ENCODE measurements at places on chromosomes 2 and 18.

- no peaks in the 10 kb centered on the region for H3K27me3 ChIP-seq
- H3K27ac ChIP-seq, result no peak overlapping the region
- no peaks in the 10 kb centered on the region for H3K4me1 ChIP-seq
- DNase-seq, result no peak
- no peak overlapping the region for H3K4me3 ChIP-seq
Observed at GRCh38 chr2:15367715-15368114, 193.4 kb downstream of the NBAS start.

DNA sequence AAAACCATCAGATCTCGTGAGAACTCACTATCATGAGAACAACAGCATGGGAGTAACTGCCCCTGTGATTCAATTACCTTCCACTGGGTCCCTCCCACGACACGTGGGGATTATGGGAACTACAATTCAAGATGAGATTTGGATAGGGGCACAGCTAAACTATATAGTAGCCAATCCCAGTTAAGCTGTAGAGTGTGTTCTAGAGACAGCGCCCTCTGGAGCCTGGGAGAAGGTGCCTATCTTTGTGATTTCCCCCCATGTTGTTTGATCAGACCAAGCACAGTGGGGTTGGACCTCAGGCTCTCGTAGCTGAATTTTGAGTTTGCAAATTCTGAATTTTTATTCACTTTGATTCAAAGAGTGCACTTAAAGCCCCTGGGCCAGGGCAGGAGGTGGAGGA lies 108.2 kb upstream of the TWIST2 start:
- DNase-seq, result no peak
- H3K27ac ChIP-seq, result no peak overlapping the region
- H3K4me3 ChIP-seq, result no peak overlapping the region

DNA sequence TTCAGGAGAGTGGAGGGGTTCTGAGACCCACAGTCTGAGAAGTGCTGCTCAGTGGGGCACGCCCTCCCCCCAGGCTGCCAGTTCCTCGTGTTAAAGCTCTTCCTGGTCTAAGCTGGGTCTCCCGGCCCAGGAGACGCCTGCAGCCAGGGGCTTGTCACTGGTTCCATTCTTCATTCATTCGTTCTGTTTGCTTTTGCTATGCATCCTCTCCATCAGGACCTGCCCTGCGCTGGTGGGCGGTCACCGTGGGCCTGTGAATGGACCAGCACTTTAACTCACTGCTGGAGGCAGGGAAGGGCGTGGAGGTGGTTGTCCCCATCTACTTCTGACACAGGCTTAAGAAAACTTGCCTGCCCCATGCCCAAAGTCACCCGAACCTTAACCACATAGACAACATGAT lies 272.8 kb upstream of the HDAC4 start:
- peaks cover under 1% of the 10 kb centered on the region for H3K27me3 ChIP-seq
- H3K4me1 ChIP-seq, result peaks cover 10% of the 10 kb centered on the region
- no peak for DNase-seq

DNA sequence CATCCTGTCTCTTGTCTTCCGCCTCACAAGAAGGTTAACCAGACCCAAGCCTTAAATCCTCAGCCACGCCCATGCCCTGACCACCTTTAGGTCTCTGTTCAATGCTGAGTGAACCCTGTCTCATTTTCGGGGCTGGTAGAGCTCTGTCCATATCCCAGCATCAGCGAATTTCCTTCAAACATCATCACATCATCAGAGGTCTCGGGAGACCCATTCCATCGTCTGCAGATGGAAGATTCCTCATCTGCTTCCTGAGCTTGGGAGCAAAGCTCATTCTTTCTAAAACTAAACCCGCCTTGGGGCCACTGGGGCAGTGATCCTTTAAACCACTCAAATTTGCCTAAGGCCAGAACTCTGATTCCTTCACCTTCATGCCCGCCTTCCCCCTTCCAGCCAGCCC lies 173.7 kb downstream of the TTC32 start:
- no peak for DNase-seq
- peaks cover 32% of the 10 kb centered on the region for H3K27me3 ChIP-seq
- no peak overlapping the region for H3K27ac ChIP-seq
- no peaks in the 10 kb centered on the region for H3K36me3 ChIP-seq
- H3K4me1 ChIP-seq, result no peaks in the 10 kb centered on the region
- no peak overlapping the region for H3K4me3 ChIP-seq

- no peak overlapping the region for H3K4me3 ChIP-seq
- H3K36me3 ChIP-seq, result peaks cover 2% of the 10 kb centered on the region
- no peak for DNase-seq
- H3K4me1 ChIP-seq, result no peaks in the 10 kb centered on the region
Observed at GRCh38 chr18:35695384-35695783, 113.8 kb downstream of the GALNT1 start.

DNA sequence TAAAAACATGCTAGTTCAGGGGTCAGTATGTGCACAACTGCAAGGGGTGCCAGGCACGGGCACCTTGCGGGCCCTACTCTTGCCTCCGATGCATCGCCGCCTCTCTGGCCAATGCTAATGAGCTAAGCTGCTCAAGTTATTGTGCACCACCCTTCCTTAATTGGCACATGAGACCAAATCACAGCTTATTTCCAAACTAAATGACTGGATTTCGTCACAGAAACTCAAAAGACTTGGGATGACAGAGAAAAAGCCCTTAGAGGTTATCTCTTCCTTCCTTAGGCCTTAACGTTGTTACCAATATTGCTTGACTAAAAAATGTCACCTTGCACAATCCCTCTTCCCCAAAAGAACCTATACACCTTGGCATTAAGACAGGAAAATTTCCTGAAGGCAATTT lies 7.7 kb downstream of the RNF149 start:
- H3K36me3 ChIP-seq, result peaks cover 37% of the 10 kb centered on the region
- peak overlapping the region; percentile 52 for H3K4me3 ChIP-seq

GRCh38 chr2:516944-517343 lies 160.3 kb downstream of the TMEM18 start:
- H3K4me3 ChIP-seq, result no peak overlapping the region
- no peak overlapping the region for H3K27ac ChIP-seq
- no peaks in the 10 kb centered on the region for H3K4me1 ChIP-seq

- no peak for DNase-seq
- H3K27me3 ChIP-seq, result no peaks in the 10 kb centered on the region
- H3K4me1 ChIP-seq, result peaks cover 15% of the 10 kb centered on the region
- no peak overlapping the region for H3K4me3 ChIP-seq
Observed at GRCh38 chr2:3433776-3434400, 54.4 kb downstream of the TRAPPC12 start.

DNA sequence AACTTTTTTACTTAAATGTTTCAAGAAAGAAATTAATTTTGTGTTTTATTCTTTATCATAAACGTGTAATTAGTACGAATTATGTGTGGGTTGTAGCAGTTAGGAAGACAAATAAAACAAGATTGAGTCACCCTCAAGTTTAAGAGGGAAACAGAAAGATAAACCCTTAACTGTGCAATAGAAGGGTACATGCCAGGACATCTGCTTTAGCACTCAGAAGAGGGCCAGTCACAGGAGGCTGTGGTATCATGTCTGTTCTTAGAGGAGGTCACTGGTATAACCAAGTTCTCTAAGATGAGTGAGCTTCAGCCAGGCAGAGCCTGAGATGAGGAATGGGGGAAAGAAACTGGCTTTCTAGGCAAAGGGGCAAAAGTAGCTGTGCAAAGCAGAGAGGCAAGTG lies 42.4 kb upstream of the GRHL1 start:
- H3K4me1 ChIP-seq, result peaks cover 2% of the 10 kb centered on the region
- no peak overlapping the region for H3K27ac ChIP-seq
- DNase-seq, result no peak
- H3K36me3 ChIP-seq, result peaks cover 20% of the 10 kb centered on the region

- H3K27ac ChIP-seq, result no peak overlapping the region
- no peak for DNase-seq
- H3K36me3 ChIP-seq, result no peaks in the 10 kb centered on the region
- H3K27me3 ChIP-seq, result peaks cover 87% of the 10 kb centered on the region
- no peak overlapping the region for H3K4me3 ChIP-seq
- peaks cover 6% of the 10 kb centered on the region for H3K4me1 ChIP-seq
Observed at GRCh38 chr18:46759890-46760289, 3.0 kb upstream of the ST8SIA5 start.

GRCh38 chr2:150166313-150167051 lies 321.0 kb downstream of the RND3 start:
- no peaks in the 10 kb centered on the region for H3K4me1 ChIP-seq
- DNase-seq, result no peak
- no peaks in the 10 kb centered on the region for H3K27me3 ChIP-seq
- H3K4me3 ChIP-seq, result no peak overlapping the region
- H3K36me3 ChIP-seq, result no peaks in the 10 kb centered on the region

- no peak overlapping the region for H3K4me3 ChIP-seq
- peaks cover 2% of the 10 kb centered on the region for H3K36me3 ChIP-seq
- H3K27me3 ChIP-seq, result peaks cover 66% of the 10 kb centered on the region
Observed at GRCh38 chr2:227781841-227782240, 31.8 kb upstream of the CCL20 start.

GRCh38 chr2:206968134-206969086 lies 29.1 kb downstream of the CPO start:
- H3K27me3 ChIP-seq, result peaks cover 9% of the 10 kb centered on the region
- H3K27ac ChIP-seq, result no peak overlapping the region
- H3K36me3 ChIP-seq, result no peaks in the 10 kb centered on the region
- no peaks in the 10 kb centered on the region for H3K4me1 ChIP-seq
- no peak overlapping the region for H3K4me3 ChIP-seq
- no peak for DNase-seq

DNA sequence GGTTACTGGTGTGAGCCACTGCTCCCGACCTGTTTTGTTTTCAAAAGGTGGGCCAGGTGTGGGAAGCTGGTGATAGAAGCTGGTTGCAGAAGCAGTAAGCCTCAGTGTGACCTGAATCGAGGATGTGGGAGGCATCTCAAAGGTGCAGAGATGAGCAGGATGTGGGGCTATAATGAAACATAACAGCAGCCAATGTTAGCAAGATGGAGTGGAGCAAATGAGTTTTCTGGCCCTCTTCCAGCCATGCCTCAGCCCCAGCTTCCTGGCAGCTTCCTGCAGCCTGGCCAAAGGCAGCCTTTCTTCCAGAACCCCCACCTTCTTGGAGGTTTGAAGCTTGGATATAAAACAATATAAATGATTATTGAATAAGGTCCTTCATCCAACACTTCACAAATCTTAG lies 184.8 kb downstream of the NCK2 start:
- no peak overlapping the region for H3K27ac ChIP-seq
- peaks cover 50% of the 10 kb centered on the region for H3K4me1 ChIP-seq

DNA sequence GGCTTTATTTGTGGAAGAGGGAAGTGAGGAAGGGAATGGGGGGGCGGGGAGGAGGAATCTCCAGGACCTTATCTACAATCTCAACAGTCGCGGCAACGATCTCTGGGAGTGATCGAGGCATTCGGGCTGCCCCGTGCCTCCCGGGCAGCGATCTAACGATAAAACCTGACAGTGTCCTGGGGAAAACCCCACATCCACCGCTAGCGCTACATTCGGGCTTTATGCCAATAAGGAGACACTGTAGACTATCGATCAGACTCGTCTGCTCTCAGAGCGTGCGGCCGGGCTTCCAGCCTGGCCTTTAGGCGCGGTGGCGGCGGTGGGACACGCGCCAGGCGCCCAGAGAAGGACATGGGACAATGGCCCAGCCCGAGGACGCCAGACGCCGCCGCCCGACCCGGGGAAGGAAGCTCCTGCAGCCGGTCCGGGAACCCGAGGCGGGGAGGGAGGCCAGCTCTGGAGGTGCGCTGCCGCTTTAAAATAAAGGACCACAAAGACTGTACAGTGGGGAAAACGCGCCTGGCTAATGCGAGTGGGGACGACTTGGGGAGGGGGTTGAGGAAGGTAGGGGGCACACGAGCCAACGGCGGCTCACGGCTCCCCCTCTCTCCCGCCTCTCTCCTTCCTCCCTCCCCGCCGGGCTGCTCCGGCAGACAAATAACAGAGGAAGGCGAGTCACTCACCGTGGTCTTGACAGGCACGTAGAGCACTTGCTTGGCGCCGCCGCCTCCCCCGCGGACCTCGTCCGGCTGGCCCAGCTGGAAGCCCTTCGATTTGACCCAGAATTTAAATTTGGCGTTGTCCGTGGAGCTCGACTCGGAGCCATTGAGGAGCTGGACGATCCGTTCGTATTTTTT lies 2.2 kb downstream of the NOL4 start:
- H3K27me3 ChIP-seq, result peaks cover 17% of the 10 kb centered on the region
- no peak for DNase-seq
- peaks cover 1% of the 10 kb centered on the region for H3K36me3 ChIP-seq
- no peaks in the 10 kb centered on the region for H3K4me1 ChIP-seq

- DNase-seq, result no peak
- no peak overlapping the region for H3K4me3 ChIP-seq
- H3K4me1 ChIP-seq, result no peaks in the 10 kb centered on the region
Observed at GRCh38 chr2:182761903-182762302, 45.8 kb downstream of the DNAJC10 start.

DNA sequence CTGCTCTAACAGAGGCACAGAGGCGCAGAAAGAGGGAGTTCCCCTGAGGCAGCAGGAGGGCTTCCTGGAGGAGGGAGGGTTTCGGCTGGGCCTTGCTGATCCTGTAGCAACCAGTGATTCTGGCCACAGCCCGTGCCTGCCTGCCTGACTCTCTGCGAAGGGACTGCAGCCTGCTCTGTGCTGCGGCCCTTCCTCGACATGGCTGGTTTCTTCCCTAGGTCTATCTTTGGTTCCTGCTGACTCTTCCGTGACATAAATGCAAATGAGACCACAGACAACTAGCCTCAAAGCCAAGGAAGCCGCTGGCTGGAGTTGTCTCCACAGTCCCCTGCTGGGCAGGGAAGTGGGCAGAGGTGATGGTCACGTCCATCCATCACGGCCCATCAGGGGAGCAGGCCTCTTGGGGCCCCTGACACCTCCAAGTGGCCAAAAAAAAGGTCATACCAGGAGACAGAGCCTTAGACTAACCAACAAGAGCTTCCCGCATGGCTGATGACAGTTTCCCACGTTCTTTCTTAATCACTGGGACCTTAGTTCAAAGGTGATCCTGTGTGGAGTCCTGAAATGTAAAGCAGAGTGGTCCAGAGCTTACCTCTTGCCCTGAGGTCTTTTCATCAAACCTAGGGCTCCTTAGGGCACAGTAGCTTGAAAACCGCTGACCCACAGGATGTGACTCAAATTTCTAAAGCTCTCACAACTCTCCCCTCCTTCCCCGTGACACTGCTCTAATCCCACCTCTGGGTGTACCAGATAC lies 55.3 kb downstream of the HS1BP3 start:
- peaks cover 8% of the 10 kb centered on the region for H3K4me1 ChIP-seq
- no peaks in the 10 kb centered on the region for H3K36me3 ChIP-seq
- peak overlapping the region; percentile 60 for H3K27ac ChIP-seq

DNA sequence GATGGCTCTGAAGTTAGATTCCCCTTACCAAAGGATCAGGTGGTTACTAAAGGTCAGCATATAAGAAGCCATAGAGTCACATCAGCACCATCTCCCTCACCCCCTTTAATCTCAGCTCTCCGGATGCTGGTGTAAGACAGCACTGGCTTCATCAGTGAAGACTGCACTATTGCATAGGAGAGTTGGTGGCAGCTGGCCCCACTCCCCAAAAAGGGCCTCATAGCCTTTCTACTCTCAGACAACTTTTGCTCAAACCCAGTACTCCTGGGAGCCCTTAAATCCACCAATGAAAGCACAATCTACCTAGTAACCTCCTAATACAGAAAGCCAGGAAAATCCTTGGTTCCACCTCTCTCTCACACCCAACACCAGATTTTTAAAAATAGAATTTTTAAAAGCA lies 6.9 kb upstream of the DIPK1C start:
- no peaks in the 10 kb centered on the region for H3K4me1 ChIP-seq
- H3K4me3 ChIP-seq, result no peak overlapping the region
- no peak for DNase-seq
- H3K27me3 ChIP-seq, result peaks cover 30% of the 10 kb centered on the region

- no peak for DNase-seq
- H3K27ac ChIP-seq, result peak overlapping the region; percentile 2
- no peak overlapping the region for H3K4me3 ChIP-seq
Observed at GRCh38 chr2:190452433-190452832, 44.3 kb downstream of the MFSD6 start.
